ENCODE measurements at places on chromosomes 1 and 21. TPM values are rescaled to one million over a fixed set of nuclear protein-coding genes. Genes with fewer than 3 reads are reported as not detected.

- peak; percentile 87 for DNase-seq
These were observed at the start of gene TMEM9 for GRCh38 chr1:201154389-201155165. TMEM9 (minus strand) TSS chr1:201154474; CDS start chr1:201153923, 551 bp downstream.

Gene SVBP
- polyA plus RNA-seq = 29.8 TPM

Gene LAMC1
- 322 TPM for polyA plus RNA-seq

DNA sequence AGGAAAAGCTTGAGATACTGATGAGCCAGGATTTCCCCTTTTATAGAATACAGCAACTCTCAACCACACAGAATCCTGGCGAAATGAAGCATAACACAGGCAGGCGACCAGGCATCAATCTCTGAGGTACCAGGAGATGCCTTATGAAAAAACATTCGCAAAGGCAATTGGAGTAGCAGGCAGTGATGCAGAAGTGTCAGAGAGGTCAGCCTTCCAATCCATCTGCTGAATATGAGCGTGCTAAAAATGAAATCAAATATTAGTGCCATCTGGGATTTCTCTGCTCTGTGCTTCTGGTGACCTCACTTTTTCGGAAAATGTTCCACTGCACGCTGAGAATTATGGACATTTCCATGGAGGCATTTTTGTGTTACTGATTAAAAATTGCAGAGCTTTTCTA, 258.8 kb downstream of the VAV3 start:
- DNase-seq = no peak

- no peak for DNase-seq
These were observed 153.0 kb downstream of the KCNJ6 start for GRCh38 chr21:37763298-37763697.

GRCh38 chr1:194227161-194227560, 1040.7 kb upstream of the B3GALT2 start:
- DNase-seq = no peak

- no peak for DNase-seq
These were observed 54.4 kb upstream of the HAO2 start for GRCh38 chr1:119314001-119314796.

DNA sequence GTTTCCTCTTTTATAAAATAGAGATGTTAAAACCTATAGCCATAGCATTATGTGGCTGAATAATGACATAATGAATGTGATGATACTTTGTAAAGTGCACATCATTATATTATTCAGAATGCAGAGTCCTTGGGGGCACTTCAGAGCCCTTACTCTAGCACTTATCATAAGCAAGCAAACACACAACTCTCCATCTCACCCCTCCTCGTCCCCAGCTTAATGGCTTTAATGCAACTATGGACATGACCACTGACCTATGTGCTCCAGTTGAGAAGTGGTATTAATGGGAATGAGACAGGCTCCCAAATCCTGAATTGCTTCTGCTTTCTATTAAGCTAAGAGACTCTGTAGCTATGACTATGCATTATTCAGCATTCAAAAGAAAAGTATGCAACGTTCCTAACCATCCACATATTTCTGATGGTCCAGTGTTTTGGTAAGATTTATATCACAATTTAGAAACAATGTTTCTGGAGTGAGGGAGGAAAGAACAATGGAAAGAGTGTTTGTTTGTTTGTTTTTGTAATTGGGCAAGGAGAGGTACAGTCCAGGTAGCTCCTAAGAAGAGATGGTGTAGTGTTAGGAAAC, 194.0 kb upstream of the PLXNA2 start:
- DNase-seq = no peak

GRCh38 chr1:113133759-113134158, 60.8 kb downstream of the LRIG2 start:
- DNase-seq = no peak

GRCh38 chr1:208272713-208273112, 28.5 kb upstream of the PLXNA2 start:
- DNase-seq = no peak

DNA sequence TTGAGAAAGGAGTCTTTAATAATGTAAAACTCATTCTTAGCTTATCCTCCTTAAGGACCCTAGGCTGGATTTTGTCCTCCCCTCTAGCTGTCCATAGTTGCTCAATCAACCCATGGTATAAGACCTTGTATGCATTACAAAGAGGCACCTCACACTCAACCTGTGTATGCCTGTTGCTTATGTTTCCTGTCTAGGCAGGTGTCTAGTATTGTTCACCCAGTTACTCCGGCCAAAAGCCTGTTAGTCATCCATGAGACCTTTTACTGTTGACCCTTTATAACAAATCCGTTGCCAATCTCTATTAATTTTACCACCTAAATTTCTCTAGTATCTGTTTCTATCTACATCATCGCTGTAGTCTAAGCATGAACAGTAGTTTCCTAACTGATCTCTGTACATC, 3.7 kb downstream of the LYPLAL1 start:
- no peak for DNase-seq

DNA sequence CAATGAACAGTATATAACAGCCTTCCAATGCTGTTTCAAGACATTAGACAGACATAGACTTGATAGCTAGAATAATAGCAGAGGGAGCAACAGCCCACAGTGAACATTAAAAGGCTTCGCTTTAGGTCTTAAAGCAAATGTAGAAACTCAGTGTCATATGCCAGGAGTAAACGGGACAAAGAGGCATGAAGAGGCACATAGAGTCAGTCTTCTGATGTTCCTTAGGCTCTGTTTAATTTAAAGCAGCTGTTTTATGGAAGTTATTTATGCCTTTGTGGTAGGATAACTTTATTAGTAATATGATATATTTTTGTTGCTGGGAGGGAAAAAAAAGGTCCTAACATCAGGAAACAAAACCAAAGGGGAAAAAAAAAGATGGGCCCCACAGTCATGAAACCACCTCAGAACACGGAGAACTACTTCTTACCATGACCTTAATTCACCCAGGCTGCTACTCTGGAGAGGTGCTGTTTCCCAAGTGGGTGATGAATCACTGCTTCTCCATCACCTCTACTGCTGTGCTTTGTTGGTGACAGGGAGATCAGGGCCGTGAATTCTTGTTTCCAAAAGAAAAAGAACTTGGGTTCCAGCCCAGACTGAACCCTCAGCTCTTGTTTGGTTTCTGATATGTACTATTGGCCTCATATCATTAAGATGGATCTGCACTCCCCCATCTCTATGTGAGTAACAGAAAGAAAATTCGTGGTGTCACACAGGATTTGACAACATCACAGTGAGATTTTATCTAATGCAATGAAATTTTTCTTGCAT, 616.9 kb downstream of the KIF26B start:
- DNase-seq = peak; percentile 82

- DNase-seq = no peak
These were observed 17.0 kb downstream of the TTC39A start for GRCh38 chr1:51313268-51313852.

- no peak for DNase-seq
These were observed 30.2 kb downstream of the NCMAP start for GRCh38 chr1:24586119-24586518.

Gene IL20
- polyA plus RNA-seq = not detected

Gene RGS13
- polyA plus RNA-seq = not detected

Gene TCHH
- not detected for polyA plus RNA-seq

Gene UBXN10
- not detected for polyA plus RNA-seq

DNA sequence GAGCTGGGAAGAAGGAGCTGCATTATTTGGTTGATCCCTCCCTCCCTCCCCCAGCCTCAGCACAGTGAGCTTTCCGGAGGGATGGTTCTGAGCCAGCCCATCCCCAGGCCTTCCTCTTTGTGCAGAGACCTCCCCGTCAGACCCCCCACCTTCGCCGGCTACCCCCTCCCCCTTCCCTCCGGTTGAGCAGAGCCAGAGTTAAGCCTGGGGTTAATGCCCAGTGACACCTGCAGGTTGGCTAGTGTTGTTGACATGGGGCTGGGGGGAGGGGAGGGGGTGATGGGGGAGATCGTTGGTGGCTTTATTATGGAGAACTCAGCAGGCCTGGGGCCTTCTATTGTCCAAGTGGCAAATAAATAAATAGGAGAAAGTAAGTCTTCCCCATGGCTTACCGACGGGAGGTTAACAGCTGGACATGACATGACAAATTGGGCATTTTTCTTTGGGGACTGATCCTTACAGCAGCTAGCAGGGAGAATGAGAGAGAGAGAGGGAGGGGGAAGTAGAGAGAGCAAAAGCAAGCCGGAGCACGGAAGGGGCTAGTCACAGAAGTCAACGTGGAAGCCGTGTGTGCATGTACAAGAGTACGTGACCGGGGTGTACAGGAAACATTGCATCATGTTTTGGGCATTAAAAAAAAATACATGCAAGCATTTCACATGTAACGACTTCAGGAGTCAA, 131.1 kb downstream of the TMEM53 start:
- no peak for DNase-seq

Gene FAM177B
- not detected for polyA plus RNA-seq

- no peak for DNase-seq
These were observed 128.1 kb downstream of the SIK1 start for GRCh38 chr21:43298546-43299440.
